Peyer's patch (tissue), 4 donors: ENCODE measurements at places on chromosomes 3 and 15.

DNA sequence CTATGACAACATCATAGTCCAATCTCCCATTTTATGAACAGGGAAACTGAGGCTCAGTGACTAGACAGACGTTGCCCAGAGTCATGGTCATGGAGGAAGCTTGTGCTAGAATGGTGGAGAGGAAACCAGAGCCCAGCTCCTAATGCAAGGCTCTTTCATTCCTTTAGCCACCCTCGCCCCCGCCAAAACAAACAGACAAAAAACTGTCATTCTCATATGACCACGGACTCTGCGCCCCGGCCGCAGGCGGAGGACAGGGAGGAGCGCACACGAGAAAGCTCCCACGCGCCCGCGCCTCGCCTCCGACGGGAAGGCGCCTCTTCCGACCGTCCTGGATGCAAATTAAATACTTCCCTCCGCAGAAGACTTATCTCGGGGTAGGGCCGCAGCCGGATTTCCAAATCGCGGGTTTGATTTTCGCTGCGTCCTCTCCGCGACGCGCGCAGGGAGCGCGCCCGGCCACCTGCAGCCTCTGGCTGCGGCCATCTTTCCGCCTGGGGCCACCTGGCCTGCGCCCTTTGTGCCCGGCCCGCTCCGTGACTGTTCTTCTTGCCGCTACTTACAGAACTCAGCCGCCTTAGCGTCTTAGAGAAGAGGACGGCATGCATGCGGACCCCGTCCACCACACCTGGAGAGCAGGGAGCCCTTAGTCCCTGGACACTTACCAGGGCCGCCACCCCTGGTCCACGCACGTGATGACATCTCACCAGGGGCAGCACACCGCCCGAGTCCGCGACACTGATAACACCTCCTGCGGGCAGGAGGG lies 670 bp upstream of the ATP13A3 start:
- peak; percentile 53 for DNase-seq

DNA sequence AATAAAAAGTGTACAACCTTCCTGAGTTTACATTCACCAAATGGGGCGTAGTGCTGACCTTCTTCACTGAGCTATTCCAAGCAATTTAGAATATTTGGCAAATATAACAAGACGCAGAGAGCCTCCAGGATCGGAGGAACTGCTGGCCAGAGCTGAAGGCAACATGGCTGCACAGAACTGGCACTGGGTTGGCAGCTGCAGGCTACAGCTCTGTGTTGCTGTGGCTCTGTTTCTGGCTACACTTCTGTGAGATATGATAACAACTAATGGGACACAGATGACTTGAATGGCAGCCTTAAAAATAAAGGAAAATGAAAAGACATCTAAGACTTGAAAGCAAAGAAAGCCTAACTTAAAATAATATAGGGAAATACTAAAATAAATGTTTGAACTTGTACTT lies 10.8 kb upstream of the SLC6A20 start:
- no peak for DNase-seq

GRCh38 chr3:126050050-126050392 lies 33.9 kb downstream of the SLC41A3 start:
- DNase-seq = no peak

DNA sequence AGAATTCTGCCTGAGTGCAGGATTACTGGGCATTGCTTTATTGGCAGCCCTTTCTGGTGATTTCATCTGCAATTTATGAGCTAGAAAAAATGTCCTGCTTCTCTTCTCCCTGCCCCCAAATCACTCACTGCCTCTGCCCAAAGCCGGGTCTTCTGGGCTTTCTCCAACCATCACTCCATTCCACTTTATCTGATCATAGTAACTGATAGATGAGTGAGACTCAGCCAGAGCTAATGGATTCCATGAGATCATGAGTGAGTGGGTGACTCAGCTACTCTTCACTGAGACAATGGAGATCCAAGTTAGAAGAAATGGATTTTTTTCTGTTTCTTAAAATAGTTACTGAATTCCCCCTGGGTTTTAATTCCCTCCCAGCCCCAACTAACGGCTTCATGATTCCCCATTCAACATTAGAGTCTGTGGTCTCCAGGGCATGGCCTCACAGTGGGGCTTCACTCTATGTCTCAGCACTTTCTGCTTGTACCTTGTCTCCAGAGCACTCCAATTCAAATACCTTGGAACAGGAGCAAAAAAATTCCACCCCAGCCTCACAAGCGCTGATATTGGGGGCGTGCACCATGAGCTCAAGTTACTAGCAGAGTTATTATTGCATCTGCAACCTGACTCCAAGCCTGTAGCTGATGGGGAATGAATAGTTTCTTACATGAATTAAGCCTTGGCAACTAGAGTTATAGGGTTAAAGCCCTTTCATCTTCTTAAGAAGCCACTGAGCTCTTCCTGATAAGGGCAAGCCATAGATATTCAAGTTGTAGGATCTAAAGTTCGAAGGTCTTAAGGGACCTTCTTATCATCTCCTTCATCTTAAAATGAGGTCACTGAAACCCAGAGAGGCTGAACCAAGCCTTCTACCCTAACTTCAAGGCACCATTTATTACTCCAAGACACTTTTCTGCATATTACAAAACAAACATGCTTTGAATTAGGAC lies 85.9 kb downstream of the AGBL1 start:
- no peak for DNase-seq

GRCh38 chr3:73449774-73450173 lies 175.0 kb downstream of the PDZRN3 start:
- no peak for DNase-seq

DNA sequence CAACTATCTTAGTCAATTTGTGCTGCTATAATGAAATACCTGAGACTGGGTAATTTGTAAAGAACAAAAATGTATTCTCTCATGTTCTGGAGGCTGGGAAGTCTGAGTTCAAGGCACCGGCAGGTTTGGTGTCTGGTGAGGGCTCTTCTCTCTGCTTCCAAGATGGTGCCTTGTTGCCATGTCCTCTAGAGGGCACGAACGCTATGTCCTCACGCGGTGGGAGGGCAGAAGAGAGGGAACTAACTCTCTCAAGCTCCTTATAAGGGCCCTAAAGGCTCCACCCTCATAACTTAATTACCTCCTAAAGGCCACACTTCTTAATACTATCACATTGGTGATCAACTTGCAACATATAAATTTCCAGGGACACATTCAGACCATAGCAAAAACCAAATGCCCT lies 108.4 kb downstream of the ADAMTSL3 start:
- DNase-seq = no peak

- no peak for DNase-seq
These were observed 112.9 kb upstream of the ARHGEF3 start for GRCh38 chr3:56914646-56915045.

DNA sequence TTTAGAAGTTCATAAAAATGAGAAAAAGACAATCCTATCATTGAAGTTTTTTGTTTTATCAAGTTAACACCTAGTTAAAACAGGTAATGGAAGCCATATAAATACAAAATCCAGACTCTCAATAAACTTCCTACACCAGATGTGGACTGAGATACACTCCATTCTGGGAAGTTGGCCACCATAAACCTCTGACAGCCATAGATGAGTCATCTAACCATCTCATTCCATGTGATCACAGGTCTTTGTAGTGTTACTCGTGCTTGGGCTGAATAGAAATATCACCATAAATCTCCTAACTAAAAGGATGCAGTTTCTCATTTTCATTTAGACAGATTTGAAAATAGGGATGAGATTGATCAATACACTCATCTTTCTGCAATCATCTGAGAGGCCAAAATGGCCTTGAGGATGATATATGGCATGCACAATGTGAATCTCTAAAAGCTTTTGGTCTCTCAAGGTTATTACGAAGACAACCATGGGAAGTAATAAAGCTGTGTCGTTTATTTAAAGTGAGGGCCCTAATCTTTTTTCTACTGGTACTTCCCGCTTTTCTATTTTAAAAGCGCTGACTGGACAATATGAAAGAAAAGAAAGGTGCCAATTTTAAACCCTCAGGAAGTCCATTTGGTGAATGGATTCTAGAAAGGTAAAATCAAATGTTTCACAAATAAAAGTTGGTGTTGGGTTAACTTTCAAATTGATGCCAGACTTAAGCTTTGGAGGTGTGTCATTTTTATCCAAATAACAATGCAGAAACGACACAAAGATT lies 155.5 kb downstream of the POLR2M start:
- no peak for DNase-seq

DNA sequence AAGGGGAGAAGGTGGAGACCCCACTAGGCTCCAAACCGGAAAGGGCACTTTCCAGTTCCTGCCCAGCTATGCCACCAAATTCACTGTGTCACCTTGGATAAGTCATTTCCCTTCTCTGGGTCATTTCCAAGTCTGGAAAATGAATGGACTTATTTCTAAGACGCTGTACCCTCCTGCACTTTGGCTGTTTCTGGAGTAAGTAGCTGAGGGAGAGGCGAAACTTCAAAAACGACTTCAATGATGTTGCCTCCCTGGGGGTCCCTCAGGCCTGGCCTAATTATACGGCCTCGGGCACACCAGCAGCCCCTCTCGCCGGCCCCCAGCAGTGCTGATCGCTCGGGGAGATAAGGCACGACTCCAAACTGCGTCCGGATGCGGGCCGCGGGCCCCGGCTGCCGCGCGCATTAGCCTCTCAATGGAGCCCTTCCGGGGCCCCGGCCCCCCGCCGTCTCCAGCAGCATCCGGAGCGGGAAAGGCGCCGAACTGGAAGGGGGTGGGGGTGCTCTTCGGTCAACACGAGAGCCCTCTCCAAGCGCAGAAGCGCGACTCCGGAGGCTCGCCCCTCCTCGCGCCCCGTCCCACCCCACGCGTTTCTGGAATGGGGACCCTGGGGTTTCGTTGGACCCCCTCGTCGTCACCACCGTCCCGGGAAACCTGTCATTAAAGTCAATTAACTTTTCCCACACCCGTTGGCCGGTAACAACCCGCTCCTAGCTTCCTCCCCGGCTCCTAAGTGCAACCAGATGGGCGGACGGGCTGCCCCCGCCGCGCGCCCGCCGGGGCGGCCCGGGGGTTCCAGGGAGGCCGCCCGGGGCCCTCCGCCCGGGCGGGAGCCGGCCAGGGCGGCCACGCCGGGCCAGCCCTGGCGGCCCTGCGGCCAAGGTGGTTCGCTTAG lies 4.8 kb downstream of the HES1 start:
- peak; percentile 65 for DNase-seq

GRCh38 chr3:155978324-155978723 lies 107.9 kb downstream of the GMPS start:
- no peak for DNase-seq

DNA sequence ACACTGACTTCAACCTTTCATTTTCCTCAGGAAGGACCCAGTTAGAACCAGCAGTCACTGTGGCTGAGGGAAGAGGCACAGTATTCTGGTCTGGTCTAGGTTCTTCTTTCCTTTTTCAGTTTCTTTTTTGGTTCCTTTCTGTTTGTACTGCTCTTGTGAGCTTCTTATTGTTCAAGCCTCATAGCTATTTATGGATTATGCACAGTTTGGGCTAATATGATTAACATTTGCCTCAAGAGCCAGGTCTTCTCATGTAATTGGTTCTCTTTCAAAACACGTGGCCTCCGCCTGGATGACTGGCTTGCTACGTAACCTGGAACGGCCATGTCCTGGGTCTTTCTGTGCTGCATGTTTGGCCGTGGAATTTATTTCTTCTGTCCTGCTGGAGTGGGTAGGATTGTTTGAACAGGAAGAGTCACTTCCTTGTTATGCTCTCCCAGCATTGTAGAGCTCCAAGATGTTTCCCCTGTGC lies 43.3 kb downstream of the RBMS3 start:
- DNase-seq = peak; percentile 47

DNA sequence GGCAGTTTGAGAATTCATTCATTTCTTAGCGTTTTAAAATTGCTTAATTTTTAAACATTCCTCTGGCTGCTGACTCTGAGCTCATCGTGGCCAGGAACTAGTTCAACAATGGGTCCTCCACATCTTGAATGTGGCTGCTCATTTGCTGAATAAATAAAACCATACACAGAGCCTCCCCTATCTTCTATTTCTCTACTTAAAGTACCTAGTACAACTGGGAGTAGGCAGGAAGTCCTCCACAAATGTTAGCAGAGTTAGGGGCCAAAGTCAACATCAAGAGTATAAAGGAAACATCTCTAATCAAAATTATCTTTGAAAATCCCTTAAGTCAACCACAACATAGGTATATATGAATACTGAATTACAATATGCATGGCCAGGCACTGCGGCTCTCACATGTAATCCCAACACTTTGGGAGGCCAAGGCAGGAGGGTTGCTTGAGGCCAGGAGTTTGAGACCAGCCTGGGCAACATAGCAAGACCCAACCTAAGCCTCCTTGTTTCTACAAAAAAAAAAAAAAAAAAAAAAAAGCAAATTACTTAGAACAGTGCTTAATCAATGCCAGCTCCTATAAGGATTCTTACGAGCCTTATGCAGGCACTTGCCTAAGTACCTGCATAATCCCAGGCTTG lies 57.5 kb upstream of the LMOD3 start:
- no peak for DNase-seq

DNA sequence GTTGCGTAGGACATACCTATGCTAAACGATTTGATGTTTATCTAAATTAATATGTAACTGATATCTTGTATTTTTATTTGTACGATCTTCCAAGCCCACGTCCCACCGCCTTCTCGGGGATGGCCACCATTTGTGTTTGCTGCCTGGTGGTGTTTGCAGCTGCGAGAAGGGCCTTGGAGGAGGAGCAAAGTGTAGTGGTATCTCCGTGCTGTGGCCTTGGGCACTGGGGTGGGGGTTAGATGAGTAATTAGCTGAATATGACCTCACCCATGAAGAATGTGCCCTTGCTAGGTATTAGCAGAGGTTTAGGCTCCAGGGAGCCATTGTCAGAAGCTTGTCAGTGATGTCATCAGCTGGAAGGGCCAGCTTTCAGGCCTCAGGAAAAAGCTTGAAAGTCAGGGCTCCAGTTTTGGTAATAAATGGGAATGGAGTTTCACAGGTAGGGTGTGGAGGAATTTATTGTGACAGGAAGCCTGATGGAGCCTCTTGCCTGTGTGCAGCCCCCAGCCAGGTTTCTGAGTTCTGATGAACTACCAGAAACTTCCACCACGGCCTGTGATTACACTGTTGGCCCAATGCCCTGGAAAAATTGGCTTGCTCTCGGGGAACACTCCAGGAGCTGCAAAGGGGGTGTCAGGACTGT lies 41.0 kb downstream of the FLNB start:
- peak; percentile 77 for DNase-seq
